ENCODE measurements at places on chromosomes 7 and 10.

GRCh38 chr10:118101501-118101900, 54.8 kb upstream of the RAB11FIP2 start:
- no peak for DNase-seq

GRCh38 chr10:34590793-34591192, 224.3 kb downstream of the PARD3 start:
- no peak for DNase-seq

GRCh38 chr7:14495633-14496032, 406.9 kb downstream of the DGKB start:
- DNase-seq = no peak

DNA sequence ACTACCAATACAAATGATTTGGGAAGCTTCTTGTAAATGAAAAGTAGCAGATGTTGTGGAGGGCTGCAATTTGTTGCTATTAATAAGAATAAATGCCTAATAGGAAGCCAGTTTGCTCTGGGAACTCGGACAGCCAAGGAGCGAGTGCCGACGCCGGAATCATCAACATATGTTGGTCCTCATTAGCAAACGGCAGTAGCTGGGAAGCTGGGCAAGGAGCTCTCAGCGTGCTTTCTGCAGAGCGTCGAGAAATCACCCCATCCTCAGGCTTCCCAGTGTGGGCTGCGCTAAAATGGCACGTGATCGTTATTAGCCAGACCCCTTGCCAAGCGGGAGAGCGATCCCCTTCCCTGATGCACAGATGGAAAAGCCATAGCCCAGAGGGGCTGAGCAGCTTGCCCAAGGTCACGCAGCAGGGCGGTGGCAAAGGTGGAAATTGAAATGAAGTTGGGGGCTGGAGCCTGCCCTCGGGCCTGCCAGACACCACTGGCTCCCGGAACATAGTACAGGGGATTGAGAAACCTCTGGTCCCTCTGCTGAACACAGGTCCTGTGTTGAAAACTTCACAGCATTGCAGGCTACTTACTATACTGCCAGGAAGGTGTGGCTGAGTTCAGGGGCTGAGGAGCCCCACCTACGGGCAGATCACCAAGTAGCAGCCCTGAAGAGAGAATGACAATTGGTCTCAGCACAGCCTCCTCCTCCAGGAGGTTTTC, 326.9 kb downstream of the PLXNA4 start:
- DNase-seq = no peak

- DNase-seq = no peak
Measured at GRCh38 chr7:157646551-157646950, 309.7 kb downstream of the DNAJB6 start.

DNA sequence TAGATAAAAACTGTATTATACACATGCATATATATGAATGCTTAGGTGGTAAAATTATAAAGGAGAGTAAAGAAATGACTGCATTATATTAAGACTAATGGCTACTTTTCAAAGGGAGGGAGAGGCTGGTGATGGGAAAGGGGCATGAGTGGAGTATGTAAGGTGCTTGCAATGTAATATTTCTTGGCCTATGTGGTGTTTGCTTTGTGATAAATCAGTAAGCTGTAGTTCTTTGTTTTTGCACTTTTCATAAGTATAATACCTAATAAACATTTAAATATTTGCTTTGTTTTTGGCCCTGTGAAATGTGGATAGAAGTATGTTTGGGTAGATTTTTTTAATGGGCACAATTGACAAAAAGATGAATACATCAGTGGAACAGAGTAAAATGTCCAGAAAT, 25.9 kb downstream of the AGBL3 start:
- no peak for DNase-seq

- peak; percentile 21 for DNase-seq
Measured at GRCh38 chr10:75043256-75044131, 68.0 kb upstream of the SAMD8 start.

DNA sequence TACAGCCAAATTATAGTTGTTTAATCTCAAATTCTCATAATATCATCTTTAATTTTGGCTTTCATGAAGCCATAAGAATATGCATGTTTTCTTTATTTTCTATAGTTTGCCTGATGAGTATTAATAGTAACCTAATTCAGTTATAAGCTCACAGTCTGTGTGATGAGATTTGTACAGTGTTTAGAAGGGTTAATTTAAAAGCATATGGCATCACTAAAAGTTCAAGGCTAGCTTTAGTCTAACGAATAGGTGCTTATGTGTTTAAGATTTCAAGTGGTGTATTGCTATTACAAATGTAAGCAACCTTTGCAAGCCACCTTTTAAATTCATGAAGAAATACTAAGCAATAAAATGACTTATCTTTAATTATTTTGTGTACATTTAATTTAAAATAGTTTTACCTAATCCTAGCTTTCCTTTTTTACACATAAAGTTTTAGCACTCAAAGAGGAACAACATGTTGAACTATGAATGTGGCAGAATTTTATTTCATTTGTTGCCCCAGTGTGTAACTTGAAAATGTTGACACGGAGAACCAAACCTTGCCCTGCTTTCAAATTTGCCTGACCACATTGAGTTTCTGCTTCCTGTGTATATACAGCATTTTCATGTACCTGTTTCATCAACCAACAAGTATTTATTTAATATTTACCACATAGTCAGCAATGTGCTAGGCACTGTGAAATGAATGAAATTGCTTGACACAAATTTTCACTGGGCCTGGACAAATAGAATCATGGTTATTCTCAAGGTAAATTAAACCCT, 41.5 kb downstream of the TET1 start:
- DNase-seq = no peak

DNA sequence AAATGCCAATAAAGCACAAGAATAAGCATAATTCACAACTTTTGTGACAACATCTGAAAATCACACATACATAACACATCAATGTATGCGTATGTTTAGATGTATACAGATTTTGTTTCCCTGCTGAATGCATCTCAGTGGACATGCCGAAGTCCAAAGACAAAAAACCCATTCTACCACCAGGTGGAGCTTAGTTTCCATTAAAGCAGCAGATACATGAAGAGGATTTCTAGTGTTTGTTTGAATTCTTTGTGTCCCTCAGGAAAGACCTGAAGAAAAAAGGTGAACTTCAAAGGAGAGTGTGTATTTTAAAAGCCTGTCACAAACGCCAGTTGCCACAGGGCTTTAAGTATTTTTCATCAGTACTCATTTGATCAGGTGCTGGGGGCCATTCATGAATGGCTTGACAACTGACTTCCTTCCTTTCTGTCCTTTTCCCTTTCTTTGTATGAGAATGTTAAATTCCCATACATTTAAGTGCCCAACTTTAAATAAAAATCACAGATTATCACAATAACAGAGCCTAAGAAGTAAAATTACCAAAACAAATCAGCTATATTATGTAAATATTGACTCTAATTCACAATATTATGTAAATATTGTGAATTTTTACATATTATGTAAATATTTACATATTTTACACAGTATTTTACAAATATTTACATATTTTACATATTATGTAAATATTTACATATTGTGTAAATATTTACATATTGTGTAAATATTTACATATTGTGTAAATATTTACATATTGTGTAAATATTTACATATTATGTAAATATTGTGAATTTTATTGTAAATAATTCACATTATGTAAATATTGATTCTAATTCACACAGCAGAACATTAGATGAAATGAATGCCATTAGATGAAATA, 343.0 kb downstream of the CRPPA start:
- no peak for DNase-seq

GRCh38 chr10:100508691-100509150, 10.9 kb downstream of the SEC31B start:
- no peak for DNase-seq

- DNase-seq = no peak
Measured at GRCh38 chr7:104536956-104537355, 208.6 kb downstream of the LHFPL3 start.

- no peak for DNase-seq
Measured at GRCh38 chr7:158386866-158387545, 200.6 kb downstream of the PTPRN2 start.

DNA sequence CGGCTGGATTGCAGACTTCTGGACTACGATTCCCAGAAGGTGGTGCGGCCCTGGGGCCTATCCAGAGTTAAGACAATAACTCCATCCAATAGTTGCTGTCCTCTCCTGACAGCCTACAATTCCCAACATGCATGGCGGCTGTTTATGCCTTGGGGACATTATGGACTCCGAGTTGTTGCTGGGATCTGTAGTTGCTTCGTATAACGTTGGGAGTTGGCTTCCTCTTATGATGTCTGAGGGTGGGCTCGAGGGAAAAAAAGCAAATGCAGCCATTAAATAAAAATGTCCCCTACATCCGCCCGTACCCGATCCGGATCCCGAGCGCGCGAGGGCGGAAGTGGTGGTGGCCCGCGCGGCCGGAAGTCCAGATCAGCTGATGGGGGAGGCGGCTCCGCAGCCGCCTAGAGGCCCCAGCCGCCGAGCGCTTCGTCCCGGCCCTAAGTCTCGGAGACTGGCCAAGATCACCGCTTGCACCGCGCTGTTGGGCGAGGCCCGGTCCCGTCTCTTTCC, at the start of gene ZSWIM8:
Gene ZSWIM8 (plus strand): TSS at position 396 of the 510 bp plus-strand sequence. CDS start 273 bp downstream, outside the sequence.
- DNase-seq = peak; percentile 86

- no peak for DNase-seq
Measured at GRCh38 chr7:28095231-28095630, 85.4 kb downstream of the JAZF1 start.

GRCh38 chr10:70308121-70309060, 24.6 kb upstream of the NPFFR1 start:
- no peak for DNase-seq

GRCh38 chr10:17548162-17548561, 69.0 kb downstream of the HACD1 start:
- no peak for DNase-seq

- DNase-seq = no peak
Measured at GRCh38 chr7:50598460-50599343, 33.5 kb upstream of the DDC start.

DNA sequence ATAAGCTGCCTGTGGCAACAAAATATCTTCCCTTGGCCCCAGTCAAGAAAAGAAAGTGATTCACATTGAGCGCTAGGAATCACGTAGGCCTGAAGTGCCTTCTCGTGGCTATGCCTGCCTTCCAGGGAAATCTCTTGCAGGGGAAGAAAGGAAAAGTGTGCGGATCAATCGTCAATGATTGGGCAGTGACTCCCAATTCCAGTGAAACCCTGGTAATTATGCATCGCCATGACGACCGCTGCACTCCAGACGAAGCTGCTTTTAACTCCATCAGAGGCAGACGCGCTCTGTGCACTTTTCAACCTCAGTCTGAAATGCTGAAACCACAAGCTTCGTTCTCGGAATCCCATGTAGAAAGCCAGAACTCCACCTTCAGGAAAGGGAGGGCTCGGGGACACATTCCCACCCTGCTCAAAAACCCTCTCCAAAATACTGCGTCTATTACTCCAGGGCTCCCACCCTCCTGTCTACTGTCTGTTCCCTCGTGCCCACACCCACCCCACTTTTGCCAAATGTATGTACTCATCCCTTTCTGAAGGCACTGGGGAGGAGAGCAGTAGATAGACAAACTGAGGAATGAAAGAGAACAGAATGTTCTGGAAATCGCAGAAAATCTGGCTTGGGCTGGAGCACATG, 24.2 kb upstream of the PRKAG2 start:
- DNase-seq = no peak

GRCh38 chr10:51008346-51008745, 65.9 kb upstream of the PRKG1 start:
- DNase-seq = no peak

GRCh38 chr7:111014079-111014478, 76.8 kb upstream of the LRRN3 start:
- no peak for DNase-seq

GRCh38 chr10:95728526-95728925, 27.4 kb upstream of the ENTPD1 start:
- no peak for DNase-seq

DNA sequence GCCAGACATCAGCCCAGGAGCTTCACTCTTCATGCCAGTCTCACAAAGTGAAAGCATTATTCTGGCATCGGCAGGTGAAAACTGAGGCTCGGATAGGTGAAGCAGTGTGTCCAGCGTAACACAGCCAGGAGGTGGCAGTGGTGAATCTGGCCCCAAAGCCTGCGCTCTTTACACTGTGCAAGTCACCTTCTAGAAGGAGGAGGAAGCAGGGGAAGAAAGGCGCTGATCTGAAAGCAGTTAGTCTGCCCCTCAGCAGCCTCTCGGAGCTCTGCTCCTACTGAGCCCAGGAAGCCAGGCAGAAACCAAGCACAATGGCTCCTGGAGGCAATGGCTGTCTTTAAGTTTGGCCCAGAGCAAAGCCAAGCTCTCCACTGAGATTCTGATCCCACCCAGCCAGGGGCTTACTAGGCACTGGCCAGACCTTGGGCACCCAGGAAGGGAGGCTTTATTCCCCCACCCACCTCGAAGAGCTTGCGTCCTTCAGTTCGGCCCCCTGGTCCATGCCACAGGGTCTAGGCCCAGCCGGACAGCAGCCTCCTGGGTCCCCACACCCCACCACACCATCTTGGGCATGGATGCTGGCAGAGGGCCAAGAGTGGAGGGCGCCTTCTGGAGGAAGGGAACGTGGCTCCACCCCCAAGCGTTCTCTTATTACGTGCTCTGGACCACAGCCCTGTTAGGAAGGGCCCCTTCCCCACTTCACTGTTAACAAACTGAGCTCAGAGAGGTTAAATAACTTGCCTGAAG, 104.5 kb downstream of the GRID1 start:
- no peak for DNase-seq

DNA sequence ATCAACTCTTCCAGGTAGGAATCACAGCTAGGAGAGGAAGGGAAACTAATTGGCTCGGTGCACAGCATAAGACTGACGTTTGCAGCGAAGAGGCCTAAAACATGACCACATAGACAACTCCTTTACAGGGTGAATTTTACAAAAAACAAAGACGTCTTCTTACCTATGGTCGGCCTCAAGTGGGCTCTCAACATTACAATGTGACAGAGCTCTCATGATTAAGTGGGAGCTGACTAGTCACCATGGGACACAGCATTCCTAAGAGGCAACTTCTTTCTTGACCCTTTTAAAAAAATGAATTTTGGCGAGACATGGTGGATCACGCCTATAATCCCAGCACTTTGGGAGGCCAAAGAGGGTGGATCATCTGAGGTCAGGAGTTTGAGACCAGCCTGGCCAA, 4.6 kb downstream of the PDIA4 start:
- DNase-seq = no peak

DNA sequence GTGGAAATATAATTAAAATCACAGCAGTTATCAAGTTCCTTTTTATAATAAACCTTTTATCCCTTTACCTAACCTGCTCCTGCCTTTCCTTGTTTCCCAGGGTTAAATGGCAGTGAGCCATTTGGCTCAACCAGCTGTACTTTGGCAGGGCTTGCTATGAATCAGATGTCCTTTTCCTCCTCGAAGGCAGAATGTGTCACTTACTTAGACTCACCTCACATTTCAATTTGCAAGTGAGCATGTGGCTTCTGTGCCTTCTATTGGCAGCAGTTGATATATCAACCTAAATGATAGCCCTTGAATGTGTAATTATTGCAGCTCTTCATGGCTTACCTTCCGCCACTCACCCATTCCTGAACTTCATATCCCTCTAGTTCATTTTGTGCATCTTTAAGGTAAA, 301.7 kb downstream of the CSTF2T start:
- DNase-seq = no peak

DNA sequence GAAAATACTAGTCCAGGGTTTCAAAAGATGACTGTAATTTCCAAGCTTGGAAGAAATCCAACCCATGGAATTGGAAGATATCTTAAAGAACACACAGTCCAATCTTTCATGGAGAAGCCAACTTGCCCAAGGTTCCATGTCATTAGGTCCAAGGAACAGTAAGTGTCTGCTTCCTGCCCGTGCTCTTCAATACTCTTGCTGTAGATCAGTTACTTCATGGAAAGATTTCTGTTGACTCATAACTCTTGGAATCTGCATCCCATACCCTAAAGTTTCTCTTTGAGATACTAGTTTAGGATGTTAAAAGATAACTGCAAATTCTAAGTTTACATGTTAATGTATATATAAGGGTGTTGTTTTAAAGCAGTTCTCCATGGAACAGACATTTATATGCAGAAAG, 127.9 kb upstream of the SLC13A1 start:
- DNase-seq = no peak
